ENCODE measurements at places on chromosomes 4 and X. TPM values are rescaled to one million over a fixed set of nuclear protein-coding genes. Genes with fewer than 3 reads are reported as not detected.

The ADH6 gene
- not detected for total RNA-seq

The SOD3 gene
- total RNA-seq, result not detected

The SSX1 gene
- total RNA-seq, result not detected

The FAM9B gene
- not detected for total RNA-seq

The TMPRSS11D gene
- total RNA-seq, result not detected

The MAGEC1 gene
- not detected for total RNA-seq

The MUC7 gene
- total RNA-seq, result not detected

The PDCL2 gene
- not detected for total RNA-seq

The ATOH1 gene
- not detected for total RNA-seq

The ADAMTS3 gene
- 1.5 TPM for total RNA-seq

The SRPK3 gene
- 0.40 TPM for total RNA-seq

The HSFX4 gene
- not detected for total RNA-seq

GRCh38 chr4:142347241-142347640 lies 498.9 kb downstream of the INPP4B start:
- no peak for DNase-seq

DNA sequence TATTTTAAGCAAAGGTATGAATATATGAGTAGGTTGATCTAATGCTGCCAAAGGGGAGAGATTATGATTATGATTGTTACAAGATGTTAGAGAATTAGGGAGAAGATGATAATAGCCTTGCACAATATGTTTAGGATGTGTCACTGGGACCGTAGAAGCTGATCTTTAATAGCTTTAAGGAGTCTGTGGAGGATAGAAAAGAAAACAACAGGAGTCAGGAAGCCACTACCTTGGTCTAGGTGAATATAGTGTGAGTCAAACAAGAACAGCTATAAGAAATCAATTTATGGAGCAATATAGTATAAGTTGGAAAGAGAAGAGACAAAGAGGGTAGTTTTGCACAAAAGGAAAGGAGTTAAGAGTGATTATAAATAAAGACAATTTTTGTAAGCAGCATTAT lies 232.7 kb downstream of the FSTL5 start:
- no peak for DNase-seq

GRCh38 chr4:47210828-47211227 lies 179.5 kb downstream of the GABRB1 start:
- no peak for DNase-seq

DNA sequence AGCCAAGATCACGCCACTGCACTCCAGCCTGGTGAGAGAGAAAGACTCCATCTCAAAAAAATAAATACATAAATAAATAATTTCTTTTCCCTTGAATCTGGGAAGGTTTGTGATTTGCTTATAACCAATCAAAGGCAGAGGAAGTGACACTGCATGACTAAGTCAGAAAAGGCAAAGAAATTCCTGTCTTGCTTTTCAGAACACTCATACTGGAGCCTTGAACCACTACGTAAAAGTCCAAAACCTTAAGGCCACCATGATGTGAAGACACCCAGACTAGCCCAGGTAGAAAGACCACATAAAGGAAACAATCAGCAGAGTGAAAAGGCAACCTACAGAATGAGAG lies 36.6 kb downstream of the TMEM156 start:
- no peak for DNase-seq

- no peak for DNase-seq
These were observed 142.1 kb downstream of the BCOR start for GRCh38 chrX:39955625-39956024.

GRCh38 chrX:74520291-74520690 lies 94.1 kb downstream of the RLIM start:
- no peak for DNase-seq

- no peak for DNase-seq
These were observed 495.1 kb upstream of the FRG1 start for GRCh38 chr4:189445613-189446012.

- no peak for DNase-seq
These were observed 82.8 kb downstream of the CPZ start for GRCh38 chr4:8675383-8675782.

DNA sequence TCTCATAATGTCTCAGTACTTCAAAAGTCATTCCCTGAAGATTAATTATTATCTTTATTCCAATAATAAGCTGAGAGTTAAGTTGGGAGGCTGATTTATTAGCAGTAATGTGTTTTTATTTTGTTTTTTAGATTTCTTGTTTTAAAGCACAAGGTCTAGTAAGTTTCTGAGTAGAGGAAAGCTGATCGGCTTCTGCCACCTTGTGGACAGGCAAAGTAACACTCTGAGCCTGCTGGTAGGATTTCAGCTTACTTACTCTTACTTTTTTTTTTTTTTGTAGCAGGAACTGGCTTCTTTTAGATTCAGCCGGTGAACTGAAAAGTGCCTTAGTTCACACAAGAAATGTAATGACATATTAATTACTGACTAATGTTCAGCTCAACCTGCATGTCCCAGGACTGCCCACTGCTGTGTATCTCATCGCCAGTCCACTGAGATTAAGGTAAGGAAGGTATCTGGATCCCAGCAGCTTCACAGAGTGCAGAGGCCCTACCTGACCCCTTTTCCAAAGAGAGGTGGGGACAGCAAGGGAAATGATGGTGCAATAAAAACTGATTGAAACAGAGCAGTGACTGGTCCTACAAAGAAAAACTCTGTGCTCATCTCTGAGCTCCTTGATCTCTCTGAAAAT lies 126.5 kb downstream of the ADGRA3 start:
- peak; percentile 78 for DNase-seq

- no peak for DNase-seq
These were observed 111.7 kb downstream of the FRMPD4 start for GRCh38 chrX:12249997-12250396.

DNA sequence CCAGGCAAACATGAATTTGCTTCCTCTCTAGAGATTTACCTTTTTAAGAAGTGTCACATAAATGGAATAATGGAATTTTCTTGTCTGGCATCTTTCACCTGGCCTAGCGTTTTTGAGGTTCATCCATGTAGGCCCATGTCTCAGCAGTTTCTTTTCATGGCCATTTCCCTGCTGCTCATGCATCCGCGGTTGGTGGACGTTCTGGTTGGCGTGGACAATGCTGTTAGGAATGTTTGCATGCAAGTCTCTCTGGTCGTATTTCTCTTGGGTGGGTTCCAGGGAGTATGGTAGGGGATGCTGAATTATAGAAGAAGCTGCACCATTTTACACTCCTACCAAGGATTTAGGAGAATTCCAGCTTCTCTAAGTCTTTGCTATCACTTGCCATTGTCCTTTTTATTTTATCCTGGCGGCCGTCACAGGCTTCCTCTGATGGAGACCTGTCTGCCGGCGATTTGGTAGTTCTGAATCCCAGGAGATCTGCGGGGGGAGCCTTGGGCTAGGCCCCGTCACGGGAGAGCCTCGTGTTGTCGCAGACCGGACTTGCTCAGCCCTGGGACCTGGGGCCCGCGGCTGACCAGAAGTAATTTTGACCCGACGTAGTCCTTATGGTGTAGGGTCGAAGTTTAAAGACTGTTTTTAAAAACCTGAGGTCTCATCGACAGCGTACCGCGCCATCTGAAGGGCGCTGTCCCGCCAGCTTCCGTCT lies 56.9 kb upstream of the TADA2B start:
- DNase-seq, result peak; percentile 73

DNA sequence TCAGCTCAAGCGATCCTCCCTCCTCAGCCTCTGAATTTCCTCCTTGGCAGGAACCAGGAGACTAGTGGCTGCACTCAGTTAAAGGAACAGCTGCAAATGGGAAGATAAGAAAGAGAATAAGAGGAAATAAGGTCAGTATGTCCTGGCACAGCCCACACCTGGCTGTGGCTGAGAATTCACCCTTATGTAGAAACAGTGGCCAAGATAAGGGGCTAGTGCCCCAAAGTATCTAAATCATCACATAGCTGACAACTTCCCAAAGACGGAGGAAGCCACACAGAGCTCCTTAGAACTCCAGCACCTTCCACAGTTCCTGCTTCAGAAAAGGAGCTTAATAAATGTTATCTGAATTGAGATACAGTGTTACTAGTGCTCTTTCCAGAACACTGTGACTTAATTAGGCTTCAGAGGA lies 2.3 kb upstream of the CHIC2 start:
- DNase-seq, result peak; percentile 82

- DNase-seq, result no peak
These were observed 121.8 kb downstream of the TSPAN5 start for GRCh38 chr4:98536631-98537030.

GRCh38 chrX:149916745-149917392 lies 12.5 kb upstream of the HSFX4 start:
- DNase-seq, result no peak

- no peak for DNase-seq
These were observed 10.1 kb downstream of the SNX12 start for GRCh38 chrX:71057848-71058530.

GRCh38 chr4:189001971-189002450 lies 862.8 kb downstream of the TRIML1 start:
- DNase-seq, result no peak

DNA sequence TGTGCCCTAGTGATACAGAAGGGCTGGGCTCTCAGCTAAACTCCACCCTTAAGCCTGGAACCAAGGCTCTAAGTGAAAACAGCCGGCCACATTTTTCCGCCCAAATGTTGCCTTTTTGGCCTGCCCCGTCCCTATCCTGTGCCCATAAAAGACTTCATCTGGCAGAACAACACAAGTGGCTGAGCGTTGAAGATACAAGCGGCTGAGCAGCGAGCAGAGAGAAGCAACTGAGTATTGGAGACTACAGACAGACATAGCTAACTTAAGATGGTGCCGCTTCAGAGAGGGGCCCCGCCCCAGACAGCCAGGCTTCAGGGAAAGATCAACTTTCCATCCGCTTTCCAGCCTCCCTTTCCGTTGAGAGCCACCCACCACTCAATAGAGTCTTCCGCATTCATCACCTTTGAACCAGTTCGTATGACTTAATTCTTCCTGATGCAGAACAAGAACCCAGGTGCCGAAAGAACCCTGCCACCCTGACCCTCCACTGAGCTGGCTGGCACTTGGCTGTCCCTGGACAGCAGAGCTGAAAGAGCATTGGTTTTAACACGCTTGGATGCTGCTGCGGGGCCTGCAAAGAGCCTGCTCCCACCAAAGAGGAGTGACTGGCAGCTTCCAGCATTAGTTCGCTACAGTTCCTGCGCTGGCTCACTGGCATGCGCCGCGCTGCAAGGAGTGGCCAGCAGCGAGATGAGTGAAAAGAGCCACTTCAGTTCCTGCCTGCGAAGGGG lies 853.2 kb upstream of the INTU start:
- no peak for DNase-seq

DNA sequence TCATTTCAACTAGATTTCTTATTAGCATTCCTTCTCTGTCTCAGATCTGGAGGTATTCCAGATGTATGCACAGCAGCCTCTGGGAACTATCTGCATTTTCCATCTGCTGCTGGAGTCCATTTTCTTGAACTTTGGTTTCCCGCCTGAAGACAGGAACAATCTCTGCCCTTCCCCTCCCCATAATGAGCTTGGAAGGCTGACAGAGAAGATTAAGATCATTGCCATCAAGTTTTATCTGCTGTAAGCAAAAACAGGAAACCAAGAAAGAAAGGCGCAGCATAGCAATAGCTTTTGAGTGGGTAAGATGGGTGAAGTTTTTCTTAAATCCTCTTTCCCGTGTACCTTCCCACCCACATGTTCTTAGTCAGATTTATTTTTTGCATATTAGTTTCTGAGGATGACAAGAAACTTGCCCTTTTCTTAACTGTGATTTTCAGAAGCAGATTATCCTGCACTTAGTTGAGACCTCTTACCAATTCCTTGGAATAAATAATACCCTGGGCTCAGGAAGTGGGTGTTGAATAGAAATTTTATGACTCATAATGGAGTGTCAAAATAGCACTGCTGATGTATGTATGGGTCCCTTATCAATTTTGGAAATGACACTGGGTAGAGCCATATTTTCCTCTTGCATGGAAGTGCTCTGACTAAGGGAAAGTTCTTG lies 78.3 kb downstream of the CT47B1 start:
- peak; percentile 78 for DNase-seq

GRCh38 chrX:136457303-136457917 lies 30.3 kb upstream of the BRS3 start:
- DNase-seq, result no peak

GRCh38 chr4:36053930-36054329 lies 190.4 kb downstream of the ARAP2 start:
- no peak for DNase-seq

Data from endothelial cell of umbilical vein (primary cell).